ENCODE measurements at places on chromosomes 6 and 20. TPM values are rescaled to one million over a fixed set of nuclear protein-coding genes. Genes with fewer than 3 reads are reported as not detected.

Gene CCDC170
- 9.3 TPM for total RNA-seq

Gene LAMP5
- 8.5 TPM for total RNA-seq

Gene GJA10
- not detected for total RNA-seq

Gene SPINT3
- total RNA-seq = not detected

Gene RIMS4
- total RNA-seq = 17.2 TPM

Gene CALHM6
- total RNA-seq = 2.2 TPM

Gene PRDM13
- not detected for total RNA-seq

Gene FAXC
- 2.0 TPM for total RNA-seq

Gene NT5E
- 46.4 TPM for total RNA-seq

Gene OXT
- total RNA-seq = not detected

Gene RAET1L
- not detected for total RNA-seq

Gene JARID2
- total RNA-seq = 12.2 TPM

Gene DEFB110
- not detected for total RNA-seq

Gene HEY2
- total RNA-seq = 5.5 TPM

Gene GPR63
- 1.3 TPM for total RNA-seq

Gene CLVS2
- under 0.01 TPM for total RNA-seq

Gene MMS22L
- total RNA-seq = 9.8 TPM

Gene SLC22A1
- 1.0 TPM for total RNA-seq

Gene WFDC9
- not detected for total RNA-seq

Gene RIPK1
- 14.3 TPM for total RNA-seq

Gene IL17A
- not detected for total RNA-seq

Gene SMLR1
- not detected for total RNA-seq

Gene C6orf58
- total RNA-seq = not detected

Gene HACE1
- 18.4 TPM for total RNA-seq

Gene PROKR2
- total RNA-seq = not detected

Data from ovary (tissue), 10 donors.